ENCODE measurements at places on chromosomes 6 and 20.

DNA sequence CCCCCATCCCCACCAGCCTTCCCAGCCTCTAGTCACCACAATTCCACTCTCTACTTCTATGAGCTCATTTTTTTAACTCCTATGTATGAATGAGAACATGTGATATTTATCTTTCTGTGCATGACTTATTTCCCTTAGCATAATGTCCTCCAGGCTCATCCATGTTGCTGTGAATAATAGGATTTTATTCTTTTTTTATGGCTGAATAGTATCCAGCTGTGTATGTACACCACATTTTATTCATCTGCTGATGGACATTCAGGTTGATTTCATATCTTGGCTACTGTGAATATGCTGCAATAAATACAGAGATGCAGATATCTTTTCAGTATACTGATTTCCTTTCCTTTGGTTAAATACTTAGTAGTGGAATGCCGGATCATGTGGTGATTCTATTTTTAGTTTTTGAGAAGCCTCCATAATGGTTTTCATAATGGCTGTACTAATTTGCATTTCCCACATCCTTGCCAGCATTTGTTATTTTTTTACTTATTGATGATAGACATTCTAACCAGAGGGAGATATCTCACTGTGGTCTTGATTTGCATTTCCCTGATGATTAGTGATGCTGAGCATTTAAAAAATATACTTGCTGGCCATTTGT, 194.9 kb downstream of the PACRG start:
- no peak for DNase-seq

- no peak for DNase-seq
Observed at GRCh38 chr6:143692696-143693095, 14.9 kb downstream of the PHACTR2 start.

DNA sequence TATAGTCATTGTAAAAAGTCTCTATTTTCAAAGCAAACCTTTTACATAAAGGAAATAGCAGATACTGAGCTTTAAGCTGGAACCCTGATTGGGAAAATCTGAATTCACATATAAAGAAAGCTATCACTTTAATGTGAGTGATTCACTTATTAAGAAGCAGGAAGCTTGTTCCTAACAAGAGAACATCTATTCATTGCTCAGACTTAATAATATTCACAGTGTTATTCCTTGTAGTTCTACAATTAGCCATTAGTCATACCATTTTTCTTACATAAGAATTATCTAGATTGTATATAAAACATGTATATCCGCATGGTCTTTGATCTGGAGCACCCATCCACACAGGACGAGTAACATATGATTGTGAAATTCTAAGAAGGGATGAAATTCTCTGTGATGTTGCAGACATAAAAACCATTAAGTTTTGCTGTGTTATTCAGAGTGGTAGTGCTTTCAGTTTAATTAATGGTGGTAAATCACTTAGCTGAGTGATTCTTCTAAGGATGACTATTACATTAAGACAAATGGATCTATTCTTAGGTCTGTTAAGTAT, 71.1 kb upstream of the FOXQ1 start:
- DNase-seq: no peak

- no peak for DNase-seq
Observed at GRCh38 chr6:100203400-100203799, 209.4 kb upstream of the MCHR2 start.

DNA sequence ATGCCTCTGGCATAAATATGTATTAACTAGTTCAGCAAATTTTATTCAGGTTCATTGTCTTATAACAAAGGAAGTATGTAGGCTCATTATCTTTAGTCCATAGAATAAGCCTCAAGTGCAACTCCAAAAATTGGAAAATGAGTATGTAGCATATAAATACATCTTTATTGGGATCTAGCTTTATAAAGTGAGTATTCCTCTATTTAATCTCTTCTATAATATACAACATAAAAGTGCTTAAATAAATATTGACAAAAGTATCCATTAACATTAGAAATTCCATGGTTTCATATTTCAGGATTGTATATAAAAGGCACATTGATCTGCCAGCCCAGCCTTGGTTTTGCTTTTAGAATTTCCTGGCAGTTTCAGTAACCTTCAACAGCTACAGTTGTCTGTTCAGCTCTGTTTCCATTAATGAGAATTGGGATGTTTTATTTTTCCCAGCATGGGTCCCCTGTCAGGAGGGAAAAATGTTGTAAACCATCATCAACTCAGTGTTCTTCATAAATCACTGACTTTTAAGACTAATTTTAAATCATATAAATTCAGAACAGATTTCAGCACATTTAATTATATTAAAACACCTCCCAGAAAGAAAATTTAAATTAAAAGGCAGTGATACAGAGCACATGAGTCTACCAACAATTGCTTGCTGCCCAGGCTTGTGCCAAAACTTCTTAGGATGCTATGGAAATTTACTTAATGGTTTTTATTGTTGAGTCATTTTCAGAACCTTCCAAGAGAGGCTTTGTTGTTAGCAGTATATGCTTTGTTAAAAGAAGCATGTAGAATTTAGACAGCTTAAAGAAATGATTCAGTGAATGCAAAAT, 119.7 kb downstream of the ADGRG6 start:
- no peak for DNase-seq

- no peak for DNase-seq
Observed at GRCh38 chr6:36720251-36721141, 22.9 kb downstream of the RAB44 start.

- no peak for DNase-seq
Observed at GRCh38 chr6:63940056-63940455, 304.5 kb downstream of the PHF3 start.

DNA sequence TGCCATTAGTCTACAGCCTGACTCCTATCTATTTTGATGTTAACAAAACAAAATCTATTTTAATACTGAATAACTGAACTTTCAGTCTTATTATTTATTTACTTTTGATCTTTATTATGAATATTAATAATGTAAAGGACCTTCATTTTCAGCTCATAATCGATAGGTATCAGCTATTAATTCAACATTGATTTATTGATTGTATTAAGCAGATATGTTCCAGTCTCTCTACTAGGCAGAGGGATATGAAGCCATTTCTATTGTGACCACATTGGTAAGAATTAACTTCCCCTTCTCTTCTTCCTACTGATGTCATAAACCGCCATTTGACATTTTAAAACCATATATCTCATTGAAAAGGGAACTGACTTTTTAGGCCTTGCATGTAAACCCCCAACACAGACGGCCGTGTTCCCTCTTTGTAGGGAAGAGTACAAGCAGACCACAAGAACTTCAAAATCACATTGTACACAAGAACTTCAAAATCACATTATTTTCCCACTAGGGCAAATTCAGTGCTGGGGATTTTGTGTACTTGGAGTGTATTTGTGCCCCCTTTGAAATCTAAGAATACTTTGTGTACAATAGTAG, 69.5 kb upstream of the FABP7 start:
- no peak for DNase-seq

GRCh38 chr6:136860043-136860442, 37.7 kb downstream of the PEX7 start:
- no peak for DNase-seq

- no peak for DNase-seq
Observed at GRCh38 chr6:160979061-160979708, 12.4 kb upstream of the MAP3K4 start.

DNA sequence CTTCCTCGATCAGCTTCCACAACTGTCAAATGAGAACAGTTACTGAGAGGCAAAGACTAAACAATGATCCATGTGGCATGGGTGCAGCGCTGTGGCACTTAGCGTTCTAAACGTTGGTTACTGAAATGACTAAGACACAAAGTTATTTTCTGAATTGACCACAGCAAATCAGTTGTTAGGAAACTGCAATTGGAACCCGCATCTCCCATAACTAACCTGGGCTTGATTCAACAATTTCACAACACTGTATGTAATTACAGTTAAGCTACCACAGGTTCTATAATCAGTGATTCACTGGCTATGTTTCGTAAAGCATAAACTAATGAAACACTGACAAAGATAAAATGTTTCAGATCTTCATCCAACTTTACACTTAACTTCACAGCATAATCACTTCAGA, 12.5 kb downstream of the WDR27 start:
- DNase-seq: no peak

- DNase-seq: no peak
Observed at GRCh38 chr6:25714765-25715164, 39.8 kb upstream of the SLC17A4 start.

DNA sequence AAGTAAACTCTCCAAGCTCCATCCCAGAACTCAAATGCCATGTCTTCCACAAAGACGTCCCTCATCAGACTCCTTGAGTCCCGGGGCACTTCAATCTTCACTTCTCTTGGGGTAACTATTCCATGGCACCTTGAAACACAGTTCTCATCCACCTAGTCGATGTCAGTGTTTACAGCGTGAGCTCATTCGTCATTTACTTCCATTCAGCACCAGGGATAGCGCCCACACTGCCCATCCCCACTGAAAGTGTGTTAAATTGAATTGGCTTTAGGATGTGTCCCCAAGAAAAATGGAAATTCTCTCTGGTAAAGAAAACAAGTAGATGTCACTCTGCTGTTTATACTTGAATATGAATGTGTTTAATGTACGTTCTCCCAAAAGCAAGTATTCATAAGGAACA, 31.3 kb downstream of the KCNK15 start:
- peak; percentile 59 for DNase-seq

DNA sequence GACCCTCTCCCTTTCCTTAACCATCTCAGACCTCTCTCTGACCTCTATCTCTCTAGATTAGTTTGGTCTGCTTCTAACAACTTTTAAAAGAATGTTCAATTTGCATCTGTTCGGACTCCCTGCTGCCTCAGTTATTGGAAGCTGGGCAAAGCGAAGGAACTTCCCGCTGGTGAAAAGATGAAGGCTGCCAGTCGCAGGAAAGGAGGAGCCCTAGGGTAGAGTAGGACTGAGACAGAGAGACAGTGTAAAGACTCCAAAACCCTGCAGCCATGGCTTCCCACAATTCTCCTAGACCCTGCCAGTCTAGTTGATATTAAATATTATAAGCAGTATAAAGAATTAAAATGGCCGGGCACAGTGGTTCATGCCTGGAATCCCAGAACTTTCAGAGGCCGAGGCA, 581.8 kb downstream of the EPM2A start:
- no peak for DNase-seq

GRCh38 chr6:3222506-3223038, 4.9 kb downstream of the TUBB2B start:
- no peak for DNase-seq

DNA sequence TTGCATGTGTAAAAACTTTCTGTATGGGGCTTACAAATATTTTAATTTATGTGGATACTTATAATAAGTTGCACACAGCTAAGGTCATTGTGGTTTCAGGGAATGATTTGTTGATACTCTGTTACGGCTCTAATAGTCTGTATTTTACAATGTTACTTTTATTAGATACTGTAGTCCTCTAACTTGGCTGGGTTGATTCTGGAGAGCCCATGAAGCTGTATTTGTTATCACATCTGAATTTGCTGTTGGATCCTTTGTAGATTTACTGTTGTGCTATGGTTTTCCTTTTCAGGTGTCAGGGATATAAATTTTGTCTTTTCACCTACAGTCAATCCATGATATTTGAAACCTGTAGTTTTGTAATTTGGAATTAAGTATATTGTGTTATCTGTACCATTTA, 161.0 kb downstream of the ARID1B start:
- no peak for DNase-seq

GRCh38 chr6:3322366-3322890, 63.7 kb downstream of the PSMG4 start:
- DNase-seq: no peak

- DNase-seq: no peak
Observed at GRCh38 chr20:14489544-14489943, 152.1 kb upstream of the FLRT3 start.

- DNase-seq: no peak
Observed at GRCh38 chr6:132964101-132964867, 149.9 kb downstream of the RPS12 start.

DNA sequence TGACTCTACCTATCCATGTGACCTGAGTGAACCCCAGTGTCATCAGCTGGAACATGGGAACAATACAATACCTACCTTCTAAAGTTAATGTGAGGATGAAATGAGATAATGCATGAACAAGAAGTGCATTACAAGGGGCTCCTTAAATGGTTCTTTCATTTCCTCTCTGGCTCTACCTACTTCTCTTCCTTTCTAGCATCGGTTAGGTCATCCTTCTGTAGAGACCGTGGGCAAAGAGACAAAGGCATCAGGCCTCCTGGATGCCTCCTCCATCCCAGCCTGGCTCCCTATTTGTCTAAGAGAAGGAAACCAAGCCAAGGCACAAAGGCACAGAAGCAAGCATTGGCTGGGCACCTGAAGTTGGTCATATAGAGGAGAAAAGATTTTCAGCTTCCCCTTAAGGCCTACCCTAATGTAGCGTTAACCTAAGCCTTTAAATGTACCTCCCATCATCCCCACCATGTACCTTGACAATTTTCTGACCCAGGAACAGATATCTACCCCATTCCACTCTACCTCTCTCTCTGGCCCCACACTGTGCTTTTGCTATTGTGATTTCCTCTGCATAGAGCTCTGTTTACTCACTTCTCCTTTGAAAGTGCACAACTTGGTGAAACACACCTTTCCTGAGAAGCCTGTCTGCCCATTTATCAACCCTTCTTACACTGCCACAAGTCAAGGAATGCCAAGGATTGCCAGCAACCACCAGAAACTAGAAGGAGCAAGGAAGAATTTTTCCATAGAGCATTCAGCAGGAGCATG, 86.6 kb downstream of the GCLC start:
- no peak for DNase-seq

DNA sequence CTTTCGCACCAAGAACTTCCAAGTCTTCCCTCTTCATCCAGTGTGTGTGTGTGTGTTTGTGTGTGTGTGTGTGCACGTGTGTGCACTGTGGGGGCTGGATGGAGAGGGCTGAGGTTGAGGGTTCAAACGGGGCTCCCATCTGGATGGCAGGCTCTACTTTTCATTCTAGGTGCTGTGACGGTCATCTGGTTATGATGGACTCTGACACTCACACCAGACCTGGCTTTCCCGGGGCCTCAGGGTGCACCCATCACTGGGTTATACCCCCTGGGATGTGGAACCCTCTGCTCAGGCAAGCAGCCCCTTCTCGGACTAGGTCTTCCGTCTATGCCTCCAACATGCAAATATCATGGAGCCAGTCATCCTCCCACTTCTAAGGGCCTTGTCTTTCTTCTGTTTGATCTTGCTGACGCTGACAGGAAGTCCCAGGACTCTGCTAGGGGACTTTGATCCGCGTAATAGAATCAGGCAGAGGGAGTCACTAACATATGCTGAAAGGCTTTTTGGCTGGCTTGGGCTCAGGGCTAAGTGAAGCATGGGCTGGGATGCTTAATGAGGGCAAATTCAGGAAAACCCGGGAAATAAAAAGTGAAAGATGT, 313.6 kb downstream of the CDC5L start:
- DNase-seq: no peak

GRCh38 chr20:63733117-63733516, 3.3 kb upstream of the LIME1 start:
- DNase-seq: no peak

All from neuronal stem cell (in vitro differentiated cells).